ENCODE measurements at places on chromosomes 1 and 21. TPM values are rescaled to one million over a fixed set of nuclear protein-coding genes. Genes with fewer than 3 reads are reported as not detected.
A peak's percentile ranks its signal among the peaks of the same experiment; 100 is the strongest.

DNA sequence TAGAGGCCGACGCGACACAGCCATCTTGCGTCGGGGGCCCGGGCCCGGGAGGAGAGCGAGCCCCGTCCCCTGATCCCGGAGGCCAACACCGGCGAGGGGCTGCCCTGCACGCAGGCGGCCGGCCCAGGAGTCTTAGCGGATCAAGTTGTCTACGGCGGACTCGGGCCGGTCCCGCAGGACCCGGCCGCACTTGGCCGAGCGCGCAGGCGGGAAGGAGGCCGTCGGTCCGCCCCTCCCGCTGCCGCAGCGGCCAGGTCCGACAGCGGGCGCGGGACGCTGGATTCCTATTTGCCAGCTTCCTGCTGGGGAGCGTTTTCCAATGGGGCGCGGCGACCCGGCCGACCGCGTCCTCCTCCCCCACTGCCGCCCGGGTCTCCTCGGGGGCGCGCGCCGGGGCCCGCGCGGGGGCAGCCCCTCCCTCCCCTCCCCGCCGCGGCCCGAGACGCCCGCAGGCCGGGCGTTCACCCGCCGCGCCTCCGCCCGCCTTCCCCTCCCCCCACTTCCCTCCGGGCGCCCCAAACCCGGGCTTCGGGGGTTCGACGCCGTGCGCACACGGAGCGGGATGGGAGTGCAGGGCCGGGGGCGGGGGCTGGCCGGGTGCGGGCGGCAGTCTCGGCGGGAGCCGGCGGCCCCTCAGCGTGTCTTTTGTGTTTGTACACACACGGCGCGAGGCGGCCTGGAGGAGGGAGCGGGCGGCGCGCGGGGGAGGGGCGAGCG lies 517 bp upstream of the H3-3A start:
- no peaks in the 10 kb centered on the region for H3K27me3 ChIP-seq
- H3K4me3 ChIP-seq: peak overlapping the region; percentile 90
- H3K27ac ChIP-seq: peak overlapping the region; percentile 31

DNA sequence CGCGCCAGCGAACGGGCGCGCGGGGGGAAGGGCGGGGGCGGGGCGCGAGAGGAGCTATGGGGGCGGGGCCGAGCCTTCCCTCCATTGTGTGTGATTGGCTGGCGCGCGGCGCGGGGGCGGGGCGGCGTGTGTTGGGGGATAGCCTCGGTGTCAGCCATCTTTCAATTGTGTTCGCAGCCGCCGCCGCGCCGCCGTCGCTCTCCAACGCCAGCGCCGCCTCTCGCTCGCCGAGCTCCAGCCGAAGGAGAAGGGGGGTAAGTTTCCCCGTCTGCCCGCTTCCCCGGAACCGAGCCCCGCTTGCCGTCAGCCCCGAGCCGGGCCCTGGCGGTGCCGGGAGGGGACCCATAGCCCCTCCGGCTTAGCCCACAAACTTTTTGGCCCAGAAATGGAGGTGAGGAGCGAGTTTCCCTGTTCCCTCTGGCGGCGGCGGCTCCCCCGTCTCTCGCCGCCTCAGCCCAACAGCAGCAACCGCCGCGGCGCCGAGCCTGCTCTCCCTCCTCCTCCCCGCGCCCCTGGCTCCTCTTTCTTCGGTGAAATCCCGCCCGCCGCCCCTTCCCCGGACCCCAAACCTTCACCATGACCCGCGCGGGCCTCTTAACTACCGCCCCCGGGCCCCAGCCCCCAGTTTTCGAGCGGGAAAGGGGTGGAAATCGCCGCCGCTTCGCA lies at the start of gene H3-3A:
H3-3A (plus strand) TSS at position 159 of the 666 bp plus-strand sequence. CDS start 1,636 bp downstream, outside the sequence.
- peak within 1 kb of the TSS; percentile 96 for H3K27ac ChIP-seq
- H3K4me1 ChIP-seq: no peaks in the 10 kb centered on the region
- DNase-seq: peak; percentile 95
- H3K36me3 ChIP-seq: peaks cover 42% of the 10 kb centered on the region
- H3K27me3 ChIP-seq: no peaks in the 10 kb centered on the region

DNA sequence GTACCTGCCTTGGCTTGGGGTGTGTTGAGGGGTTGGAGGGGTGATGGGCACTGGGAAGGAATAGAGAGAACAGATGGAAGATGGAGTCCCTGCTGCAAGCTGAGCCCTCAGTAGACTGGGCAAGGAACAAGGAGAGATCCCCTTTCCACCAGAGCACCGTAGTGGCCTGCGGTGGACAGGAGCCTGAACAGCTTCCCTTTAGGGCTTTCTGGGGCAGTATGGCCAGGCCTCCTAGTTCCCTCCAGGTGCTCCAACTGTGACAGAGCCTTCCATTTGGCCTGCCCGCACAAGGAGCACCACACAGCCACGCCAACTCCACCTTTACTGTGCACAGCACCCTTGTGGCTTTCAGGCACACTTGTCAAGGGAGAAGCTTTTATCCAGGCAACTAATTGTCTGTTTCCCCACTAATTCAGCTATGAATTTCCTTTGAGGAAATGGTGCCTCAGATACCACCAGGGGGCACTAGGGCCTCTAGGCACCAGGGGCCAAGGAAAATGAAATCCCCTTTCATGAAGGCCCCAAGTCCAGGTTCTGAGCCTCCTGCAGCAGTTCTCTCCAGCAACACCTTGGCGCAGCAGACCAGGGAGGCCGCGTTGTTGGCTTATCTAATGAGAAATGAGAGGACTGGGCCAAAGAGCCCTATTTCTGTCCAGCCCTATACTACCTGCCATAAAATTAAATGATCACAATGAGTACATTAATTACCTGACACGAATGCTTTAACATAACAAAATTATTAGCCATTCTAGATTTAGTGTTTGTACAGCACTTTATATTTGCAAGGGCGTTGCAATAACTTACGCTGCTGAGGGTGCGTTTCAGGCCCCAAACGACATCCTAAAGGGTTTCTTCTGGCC lies 23.1 kb upstream of the ERI3 start:
- peak; percentile 79 for DNase-seq
- H3K4me3 ChIP-seq: no peak overlapping the region
- H3K27me3 ChIP-seq: no peaks in the 10 kb centered on the region
- no peaks in the 10 kb centered on the region for H3K36me3 ChIP-seq
- no peak overlapping the region for H3K27ac ChIP-seq
- no peaks in the 10 kb centered on the region for H3K4me1 ChIP-seq

GRCh38 chr1:191085121-191085520 lies 607.5 kb upstream of the BRINP3 start:
- no peaks in the 10 kb centered on the region for H3K27me3 ChIP-seq
- H3K4me1 ChIP-seq: no peaks in the 10 kb centered on the region
- H3K27ac ChIP-seq: no peak overlapping the region
- H3K4me3 ChIP-seq: no peak overlapping the region
- no peaks in the 10 kb centered on the region for H3K36me3 ChIP-seq

DNA sequence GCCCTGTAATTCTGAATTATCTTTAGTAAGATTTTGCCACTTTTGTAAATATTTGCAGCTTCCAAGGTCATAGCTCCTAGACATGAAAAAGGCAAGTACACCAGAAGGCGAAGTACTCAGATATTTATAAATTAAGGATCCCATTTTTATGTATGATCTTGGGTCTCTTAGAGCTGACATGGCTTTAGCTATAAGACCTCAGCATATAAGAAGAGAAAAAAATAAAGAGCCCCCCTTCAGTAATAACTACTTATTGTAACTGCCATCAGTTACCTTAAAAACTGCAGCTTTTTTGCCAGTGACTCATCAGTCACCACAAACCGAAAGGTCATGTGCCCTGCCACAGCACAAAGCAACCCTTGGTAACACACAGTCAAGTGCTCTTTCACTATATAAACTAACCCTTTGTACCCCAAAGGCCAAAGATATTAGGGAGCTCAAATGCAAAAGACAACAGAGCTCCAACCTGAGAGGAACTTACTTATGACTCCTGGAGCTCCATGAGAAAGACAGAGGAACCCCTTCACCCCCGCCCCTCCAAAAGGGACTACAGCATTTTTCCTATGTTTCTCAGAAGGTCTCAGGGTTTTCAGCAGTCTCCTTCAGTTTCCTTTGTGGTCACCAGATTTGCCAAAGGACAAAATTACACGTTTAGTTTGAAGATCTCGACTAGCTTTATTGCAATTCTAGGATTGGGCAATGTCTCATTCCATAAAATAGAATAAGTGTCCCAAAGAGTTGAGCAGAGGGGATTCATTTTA lies 219.8 kb upstream of the DUSP10 start:
- no peak overlapping the region for H3K4me3 ChIP-seq
- H3K36me3 ChIP-seq: peaks cover 4% of the 10 kb centered on the region
- no peaks in the 10 kb centered on the region for H3K27me3 ChIP-seq

DNA sequence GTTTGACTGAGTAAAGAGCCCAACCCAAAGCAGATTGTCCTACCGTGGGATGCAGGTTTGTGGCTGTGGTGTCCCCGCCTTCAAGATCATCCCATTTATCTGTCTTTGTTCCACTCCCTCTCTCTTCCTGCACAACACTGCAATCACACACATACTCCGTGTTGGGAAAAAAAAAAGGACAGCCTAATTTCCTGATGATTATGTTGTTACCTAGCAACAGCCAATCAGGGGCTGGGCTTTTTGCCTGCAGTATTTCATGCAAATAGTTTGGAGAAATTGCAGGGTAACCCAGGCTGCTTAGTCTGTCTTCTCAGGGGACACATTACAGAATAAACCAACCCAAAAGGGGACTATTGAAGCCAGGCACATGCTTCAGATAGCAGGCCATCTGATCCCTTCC lies 38.3 kb downstream of the PHC2 start:
- peaks cover 4% of the 10 kb centered on the region for H3K4me1 ChIP-seq
- no peak overlapping the region for H3K27ac ChIP-seq
- no peak overlapping the region for H3K4me3 ChIP-seq
- 0 out of 3 replicates have a peak, but pooled peaks cover 4% of the 10 kb centered on the region for H3K36me3 ChIP-seq
- H3K27me3 ChIP-seq: no peaks in the 10 kb centered on the region
- DNase-seq: no peak

GRCh38 chr1:64042331-64043100 lies 160.9 kb upstream of the UBE2U start:
- H3K4me1 ChIP-seq: peaks cover 20% of the 10 kb centered on the region
- no peak overlapping the region for H3K27ac ChIP-seq
- no peak overlapping the region for H3K4me3 ChIP-seq
- H3K36me3 ChIP-seq: no peaks in the 10 kb centered on the region

GRCh38 chr21:41769933-41770332 lies 3.1 kb upstream of the RIPK4 start:
- H3K27me3 ChIP-seq: peaks cover 51% of the 10 kb centered on the region
- no peaks in the 10 kb centered on the region for H3K36me3 ChIP-seq
- H3K4me3 ChIP-seq: no peak overlapping the region
- no peak for DNase-seq
- H3K27ac ChIP-seq: no peak overlapping the region

DNA sequence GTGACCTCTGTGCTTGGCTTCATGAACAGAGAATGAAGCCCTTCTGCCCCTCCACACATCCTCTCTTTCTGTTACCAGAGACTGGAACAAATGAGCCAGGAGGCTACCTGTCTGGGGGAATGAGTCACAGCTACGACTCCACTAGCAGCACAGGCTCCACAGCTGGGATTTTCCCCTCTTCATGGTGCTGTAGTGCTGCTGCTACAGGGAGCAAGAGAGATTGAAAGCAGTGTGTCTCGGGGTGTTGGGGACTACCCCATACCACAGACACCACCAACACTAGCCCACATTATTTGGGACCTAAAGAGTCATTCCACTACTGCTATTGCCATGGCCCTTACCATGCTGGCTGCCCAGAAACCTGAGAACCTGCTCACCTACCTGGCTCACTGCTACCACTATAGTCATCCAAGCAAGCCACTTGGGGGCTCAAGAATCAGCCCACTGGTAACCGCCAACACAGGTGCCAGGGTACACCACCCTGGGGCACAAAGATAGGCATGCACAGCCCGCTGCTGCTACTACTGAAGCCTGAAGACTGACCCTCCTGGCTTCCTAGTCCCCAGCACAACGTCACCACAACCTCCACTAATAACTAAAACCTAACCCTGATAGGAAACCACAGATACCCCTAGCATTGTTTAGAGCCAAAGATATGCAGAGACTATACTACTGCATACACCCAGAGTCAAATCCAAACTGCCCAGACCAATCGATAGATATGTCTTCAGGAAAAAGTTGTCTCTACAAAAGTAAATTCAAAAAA lies 17.7 kb downstream of the CD1E start:
- H3K4me1 ChIP-seq: no peaks in the 10 kb centered on the region
- no peak for DNase-seq
- no peaks in the 10 kb centered on the region for H3K36me3 ChIP-seq
- no peak overlapping the region for H3K27ac ChIP-seq
- no peaks in the 10 kb centered on the region for H3K27me3 ChIP-seq

Gene OR2T2
- not detected for total RNA-seq

Gene TDRD5
- total RNA-seq: 0.33 TPM

Gene KRTAP20-1
- not detected for total RNA-seq

Gene AMY1C
- total RNA-seq: not detected

Gene PLPPR5
- total RNA-seq: 0.79 TPM

Gene BARHL2
- not detected for total RNA-seq

Gene LTN1
- 23.9 TPM for total RNA-seq

Gene DMBX1
- 2.3 TPM for total RNA-seq

Measured in H9 (cell line).